ENCODE measurements at places on chromosomes 3 and 15.

- no peak for DNase-seq
These were observed 416.8 kb upstream of the NAALADL2 start for GRCh38 chr3:174442302-174442682.

DNA sequence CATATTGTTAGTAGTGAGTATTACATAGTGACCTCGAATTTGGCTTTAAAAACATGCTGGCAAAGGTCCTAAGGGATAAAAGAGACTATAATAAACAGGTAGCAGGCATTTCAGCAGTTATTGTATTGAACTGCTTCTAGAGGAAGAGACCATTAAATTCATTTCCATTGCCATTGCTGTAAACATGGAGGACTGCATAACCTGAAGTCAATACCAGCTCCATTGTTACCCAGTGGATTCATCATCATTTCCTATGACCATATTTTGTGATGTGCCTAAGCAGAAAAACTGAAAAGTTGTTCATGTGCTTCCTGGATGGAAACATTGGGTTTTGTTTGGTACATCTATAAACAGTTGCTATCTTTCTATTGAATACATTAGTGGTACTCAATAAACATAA, 482.5 kb upstream of the UBE2E2 start:
- DNase-seq: no peak

- peak; percentile 41 for DNase-seq
These were observed 29.5 kb upstream of the NRROS start for GRCh38 chr3:196609805-196610515.

- no peak for DNase-seq
These were observed 1288.3 kb downstream of the NSUN3 start for GRCh38 chr3:95351158-95351557.

GRCh38 chr15:60326824-60327654, 70.7 kb downstream of the ANXA2 start:
- DNase-seq: peak; percentile 57

DNA sequence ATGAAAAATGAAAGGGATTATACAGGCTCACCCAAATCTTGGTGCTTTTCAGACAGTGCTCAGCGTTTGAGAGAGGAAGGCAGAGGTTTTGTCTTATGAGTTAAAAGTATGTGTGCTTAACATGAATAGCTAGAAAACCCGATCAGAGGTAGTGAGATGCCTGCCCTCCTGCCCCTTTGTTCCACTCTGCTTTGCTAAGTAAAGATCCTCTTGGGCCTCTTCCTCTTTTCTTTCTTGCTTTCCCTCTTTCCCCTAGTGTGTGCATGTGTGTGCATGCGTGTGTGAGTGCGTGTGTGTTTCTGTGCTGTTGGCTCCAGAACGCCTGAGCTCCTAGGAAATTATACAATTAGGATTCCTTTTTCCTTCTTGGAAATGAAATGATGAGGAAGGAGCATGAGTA, 261.3 kb upstream of the NR2E3 start:
- DNase-seq: no peak

GRCh38 chr15:37014137-37014536, 86.2 kb downstream of the MEIS2 start:
- no peak for DNase-seq

GRCh38 chr3:160125258-160125657, 100.0 kb upstream of the C3orf80 start:
- DNase-seq: no peak

DNA sequence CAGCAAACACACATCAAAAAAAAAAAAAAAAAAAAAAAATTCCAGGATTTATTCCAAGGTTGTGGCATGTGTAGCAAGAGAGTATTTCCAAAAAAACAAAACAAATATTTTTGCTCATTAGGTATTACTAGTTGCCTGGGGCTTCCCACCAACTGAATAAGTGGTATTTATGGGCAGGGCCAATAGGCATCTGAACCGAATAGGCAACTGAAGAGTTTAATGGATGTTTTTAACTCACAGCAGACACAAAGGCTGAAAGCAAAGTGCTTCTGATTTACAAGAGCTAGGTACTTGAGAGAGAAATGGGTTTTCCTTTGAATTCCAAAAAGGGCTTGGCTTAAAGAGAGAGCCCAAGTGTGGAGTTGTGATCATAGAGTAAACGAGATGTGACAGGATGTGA, 21.4 kb downstream of the EIF4E3 start:
- no peak for DNase-seq

GRCh38 chr3:66592927-66593625, 92.3 kb upstream of the LRIG1 start:
- DNase-seq: no peak

- no peak for DNase-seq
These were observed 17.7 kb downstream of the SOX2 start for GRCh38 chr3:181729341-181729869.

Measured in CD4-positive, alpha-beta T cell treated with Interleukin-4 for 4 hours (primary cell).